PC-9 (cell line): ENCODE measurements at places on chromosomes 7 and 10. TPM values are rescaled to one million over a fixed set of nuclear protein-coding genes. Genes with fewer than 3 reads are reported as not detected.

Gene ADRB1
- total RNA-seq, result 0.45 and 0.48 TPM in 2 replicates

Gene PRKCQ
- 4.0 and 5.3 TPM in 2 replicates for total RNA-seq

Gene HOXA1
- total RNA-seq, result 2.0 and 2.2 TPM in 2 replicates

Gene ATP5MK
- total RNA-seq, result 198 and 230 TPM in 2 replicates

Gene RARRES2
- not detected in 2 replicates for total RNA-seq

Gene CPA4
- total RNA-seq, result 4.2 and 9.8 TPM in 2 replicates
